ENCODE measurements at places on chromosomes 6 and 20.

DNA sequence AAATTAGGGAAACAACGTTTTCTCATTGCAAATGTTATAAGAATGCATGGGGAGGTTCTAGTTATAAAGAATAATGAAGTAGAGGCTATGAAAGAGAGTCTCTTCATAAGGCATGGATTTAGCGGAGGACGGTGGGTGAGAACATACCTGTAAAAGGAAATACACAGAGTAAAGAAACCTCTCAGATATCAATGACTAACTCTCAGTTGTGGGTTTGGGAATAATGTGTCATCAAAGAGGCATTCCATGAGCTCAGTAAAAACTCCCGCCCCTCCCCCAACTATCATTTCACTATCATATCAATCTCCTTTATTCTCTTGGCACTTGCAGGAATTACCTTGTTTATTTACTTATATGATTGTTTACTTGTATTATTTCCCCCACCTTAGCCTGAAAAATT is 695.4 kb downstream of the PTPRT start:
- no peak for DNase-seq

DNA sequence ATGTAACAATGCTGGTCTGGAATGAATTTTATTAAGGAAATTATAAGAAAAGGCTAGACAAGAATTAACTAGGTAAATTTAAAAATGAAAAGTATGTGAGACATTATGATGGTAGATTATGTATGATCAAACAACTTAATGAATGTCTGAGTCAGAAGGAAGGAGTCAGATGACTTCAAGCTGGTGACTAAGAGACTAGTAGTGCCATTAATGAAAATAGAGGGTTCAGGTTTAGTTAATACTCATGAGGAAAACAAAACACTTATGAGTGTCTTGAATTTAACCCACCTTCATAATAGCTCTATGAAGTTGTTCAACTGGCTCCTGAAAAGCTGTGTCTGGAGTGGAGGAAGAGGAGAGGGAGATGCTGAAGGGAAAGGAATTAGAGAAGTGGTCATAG is 256.3 kb downstream of the ADGRB3 start:
- no peak for DNase-seq

DNA sequence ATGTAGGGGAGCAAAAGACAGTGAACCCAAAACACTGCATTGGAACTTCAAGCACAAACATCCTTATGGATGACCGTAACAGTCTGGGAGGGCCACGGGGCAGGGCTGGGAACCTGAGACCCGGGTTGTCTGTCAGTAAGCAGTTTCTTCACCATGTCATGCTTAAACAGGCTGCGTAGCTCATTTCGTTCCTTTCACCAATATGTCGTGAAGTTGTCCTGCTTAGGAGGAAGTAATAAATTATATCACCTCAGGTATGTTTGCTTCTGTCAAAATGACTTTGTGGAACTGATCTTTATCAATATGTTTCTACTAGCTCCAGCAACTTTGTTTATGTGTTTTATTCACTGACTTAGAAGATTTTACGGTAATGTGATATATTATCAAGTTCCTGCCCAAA is 12.4 kb upstream of the MAK start:
- DNase-seq = no peak

DNA sequence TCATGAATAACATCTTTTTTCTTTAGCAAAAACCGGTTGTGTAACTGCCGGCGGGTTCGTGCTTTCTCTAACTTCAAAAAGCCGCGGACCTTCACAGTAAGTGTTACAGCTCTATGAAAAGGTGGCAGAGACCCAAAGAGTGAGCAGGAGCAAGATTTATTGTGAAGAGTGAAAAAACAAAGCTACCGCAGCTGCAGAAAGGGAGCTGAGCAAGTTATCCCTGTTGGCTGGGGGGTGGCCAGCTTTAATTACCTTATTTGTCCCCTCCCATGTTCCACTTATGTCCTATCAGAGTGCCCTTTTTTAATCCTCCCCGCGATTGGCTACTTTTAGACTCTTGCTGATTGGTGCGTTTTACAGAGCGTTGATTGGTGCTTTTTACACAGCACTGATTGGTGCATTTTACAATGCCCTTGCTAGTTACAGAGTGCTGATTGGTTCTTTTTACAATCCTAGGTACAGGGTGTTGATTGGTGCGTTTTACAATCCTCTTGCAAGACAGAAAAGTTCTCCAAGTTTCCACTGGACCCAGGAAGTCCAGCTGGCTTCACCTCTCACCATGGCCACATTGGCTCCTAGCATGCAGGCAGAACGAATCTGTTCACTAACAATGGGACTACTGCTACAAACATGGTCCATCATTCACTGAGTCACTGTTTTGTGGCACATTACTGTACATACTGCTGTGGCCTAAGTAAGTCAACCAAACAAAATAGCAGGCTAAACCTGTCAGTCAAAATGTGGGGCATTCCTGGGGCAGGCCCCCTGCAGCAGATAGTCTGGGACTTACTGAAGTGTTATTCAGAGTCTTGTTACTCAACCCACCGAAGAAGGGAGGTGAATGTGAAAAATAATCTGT is 52.8 kb downstream of the MYLIP start:
- no peak for DNase-seq

DNA sequence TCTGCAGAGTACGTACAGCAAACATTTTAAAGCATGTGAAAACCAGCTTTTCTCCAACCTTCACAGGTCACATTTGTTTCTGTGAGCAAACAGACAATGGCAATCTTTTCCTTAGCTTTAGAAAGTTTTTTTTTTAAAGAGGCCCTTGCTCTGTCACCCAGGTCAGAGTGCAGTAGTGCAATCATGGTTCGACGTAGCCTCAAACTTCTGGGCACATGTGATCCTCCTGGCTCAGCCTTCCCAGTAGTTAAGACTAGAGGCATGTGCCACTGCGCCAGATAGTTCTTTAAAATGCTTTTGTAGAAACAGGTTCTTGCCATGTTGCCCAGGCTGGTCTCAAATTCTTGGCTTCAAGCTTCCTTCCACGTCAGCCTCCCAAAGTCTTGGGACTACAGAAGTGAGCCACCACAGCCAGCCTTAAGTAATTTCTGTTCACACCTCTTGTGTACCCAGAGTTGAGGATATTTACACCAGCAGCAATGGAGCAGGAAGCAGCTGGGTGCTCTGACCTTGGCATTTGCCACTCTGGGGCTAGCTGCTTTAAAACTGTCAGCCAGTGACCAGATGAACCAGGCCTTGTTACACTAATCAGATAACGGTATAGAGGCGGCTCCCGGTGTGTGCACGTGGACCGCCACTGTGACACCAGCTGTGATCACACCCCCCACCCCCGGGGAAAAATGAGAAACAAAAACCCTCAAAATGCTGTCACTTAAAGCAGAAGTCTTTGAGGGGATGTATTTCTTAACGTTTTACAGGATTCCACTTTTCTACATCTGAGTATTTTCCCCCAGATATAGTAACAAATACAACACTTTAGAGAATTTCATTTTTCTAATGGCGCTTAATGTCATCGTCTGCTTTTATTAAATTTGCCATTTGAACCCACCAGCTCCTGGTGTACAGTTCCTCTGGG is 71.3 kb downstream of the AKAP12 start:
- DNase-seq = peak; percentile 88

DNA sequence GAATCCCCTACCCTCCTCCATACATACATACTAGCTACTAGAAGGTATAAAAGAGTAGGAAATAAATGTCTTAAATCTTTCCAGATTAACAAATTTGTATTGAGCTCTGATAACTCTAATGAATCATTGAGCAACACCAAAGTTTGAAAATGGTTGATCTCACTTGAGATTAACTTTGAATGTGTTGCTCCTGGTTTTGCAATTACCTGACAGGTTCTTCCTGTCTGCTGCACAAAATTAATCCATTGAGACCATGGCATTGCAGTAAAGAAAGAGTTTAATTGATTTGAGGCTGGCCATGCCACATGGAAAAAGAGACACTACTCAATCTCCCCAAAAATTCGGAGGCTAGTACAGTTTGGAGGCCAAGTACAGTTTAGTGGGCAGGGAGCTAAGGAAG is 21.3 kb upstream of the EZR start:
- no peak for DNase-seq

DNA sequence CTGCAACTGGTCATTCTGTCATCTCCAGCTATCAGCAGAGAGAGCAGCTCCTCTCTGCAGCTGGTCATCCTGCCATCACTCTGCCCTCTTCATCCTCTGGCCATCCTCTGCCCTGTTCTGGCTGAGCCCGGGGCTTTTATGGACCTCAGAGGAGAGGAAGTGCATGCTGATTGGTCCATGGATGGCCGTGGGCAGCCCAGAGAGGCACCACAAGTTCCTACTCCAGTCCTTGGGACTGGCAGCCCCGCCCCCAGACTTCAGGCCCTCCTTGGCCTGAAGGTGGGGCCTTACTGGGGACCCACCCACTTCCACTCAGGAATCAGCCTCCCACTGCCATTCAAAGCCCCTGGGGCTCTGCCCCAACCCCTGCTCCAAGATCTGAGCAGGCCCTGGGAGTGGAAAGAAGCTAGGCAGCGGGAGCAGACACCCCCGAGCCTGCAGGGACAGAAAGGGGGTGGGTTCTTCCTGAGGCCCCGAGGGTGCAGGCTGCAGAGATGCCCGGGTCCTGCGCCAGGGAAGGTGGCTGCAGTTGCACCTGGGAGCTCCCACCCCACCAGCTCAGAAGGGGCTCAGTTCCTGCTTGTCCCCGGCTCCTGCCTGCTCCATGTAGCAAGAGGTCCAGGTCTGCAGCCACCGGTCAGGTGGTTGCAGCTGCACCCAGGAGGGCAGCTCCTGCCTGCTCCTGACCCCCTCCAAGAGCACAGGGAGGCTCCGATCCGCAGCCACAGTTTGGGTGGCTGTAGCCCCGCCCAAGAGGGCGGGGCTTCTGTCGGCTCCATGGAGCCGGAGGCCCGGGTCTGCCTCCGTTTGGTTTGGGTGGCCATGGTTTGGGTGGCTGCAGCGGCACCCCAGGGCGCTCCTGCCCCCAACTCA is 34.1 kb upstream of the HMGA1 start:
- DNase-seq = no peak

GRCh38 chr6:93550551-93551276 is 131.4 kb upstream of the EPHA7 start:
- DNase-seq = no peak

GRCh38 chr20:59074456-59074855 is 31.9 kb upstream of the PRELID3B start:
- DNase-seq = no peak

DNA sequence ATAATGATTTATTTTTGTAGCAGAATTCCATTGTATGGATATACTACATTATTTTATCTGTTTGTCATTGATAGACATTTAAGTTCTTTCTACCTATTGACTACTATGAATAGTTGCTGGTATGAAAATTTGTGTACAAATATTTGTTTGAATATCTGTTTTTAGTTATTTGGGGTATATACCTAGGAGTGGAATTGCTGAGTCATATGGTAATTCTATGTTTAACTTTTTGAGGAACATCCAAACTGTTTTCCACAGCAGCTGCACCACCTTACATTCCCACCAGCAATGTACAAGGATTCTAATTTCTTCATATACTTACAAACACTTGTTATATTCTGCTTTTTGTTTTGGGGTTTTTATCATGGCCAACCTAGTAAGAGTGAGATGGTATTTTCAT is 56.1 kb upstream of the SDHAF4 start:
- no peak for DNase-seq

DNA sequence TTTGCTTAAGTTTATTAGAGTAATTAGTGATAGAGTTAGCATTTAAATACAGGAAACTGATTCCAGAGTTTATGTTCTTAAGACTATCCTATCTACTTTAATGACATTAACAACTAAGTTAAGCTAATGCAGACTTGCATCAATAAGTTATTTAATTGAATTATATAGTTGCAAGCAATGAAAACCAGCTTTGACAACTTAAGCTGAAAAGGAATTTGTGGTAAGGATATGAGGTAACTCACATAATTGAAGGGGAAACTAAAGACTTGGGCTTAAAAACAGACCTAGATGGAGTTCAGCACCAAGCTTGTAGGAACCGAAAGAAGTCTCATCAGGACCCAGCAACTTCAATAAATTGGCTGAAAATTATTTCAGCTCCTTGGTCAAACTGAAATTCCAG is 222.3 kb downstream of the IBTK start:
- no peak for DNase-seq

GRCh38 chr6:37354526-37355384 is 972 bp downstream of the RNF8 start:
- peak; percentile 15 for DNase-seq

DNA sequence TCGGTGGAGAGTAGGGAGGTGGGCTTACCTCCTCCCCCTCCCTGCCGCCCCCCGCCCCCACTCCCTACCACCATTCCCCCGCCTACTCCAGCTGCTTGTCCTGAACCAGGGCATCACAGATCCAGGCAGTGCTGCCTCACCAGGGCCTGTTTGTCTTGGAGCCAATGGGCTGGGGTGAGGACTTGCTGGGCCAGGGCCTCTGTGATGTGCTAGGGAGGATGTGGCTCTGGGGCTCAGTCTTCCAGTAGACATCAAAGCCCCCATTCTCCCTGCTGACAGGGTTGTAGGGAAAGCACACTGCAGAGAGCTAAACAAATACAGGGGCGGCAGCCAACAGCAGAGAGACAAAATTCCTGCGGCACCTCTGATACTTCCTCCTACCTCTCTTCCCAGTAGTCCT is 48.2 kb upstream of the NXT1 start:
- no peak for DNase-seq

DNA sequence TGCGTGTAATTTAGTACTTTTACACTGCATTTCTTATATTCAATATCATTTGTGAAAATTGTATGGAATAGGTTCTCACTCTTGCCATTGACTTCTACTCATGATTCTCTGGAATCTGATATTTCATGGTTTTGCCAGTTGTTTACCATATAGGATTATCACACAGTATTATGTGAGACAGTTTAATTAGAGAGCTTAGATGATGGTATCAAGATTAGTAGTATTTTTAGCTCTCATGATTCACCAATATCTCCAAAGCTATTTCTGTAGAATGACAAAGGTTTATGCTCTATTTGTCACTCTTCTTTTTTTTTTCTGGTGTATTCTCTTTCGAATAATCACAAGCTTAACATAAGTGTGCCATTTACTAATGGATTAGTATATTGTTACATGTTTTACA is 45.9 kb downstream of the EPHA7 start:
- DNase-seq = no peak

- DNase-seq = no peak
Observed at GRCh38 chr6:67127041-67127440, 1420.0 kb upstream of the EYS start.

DNA sequence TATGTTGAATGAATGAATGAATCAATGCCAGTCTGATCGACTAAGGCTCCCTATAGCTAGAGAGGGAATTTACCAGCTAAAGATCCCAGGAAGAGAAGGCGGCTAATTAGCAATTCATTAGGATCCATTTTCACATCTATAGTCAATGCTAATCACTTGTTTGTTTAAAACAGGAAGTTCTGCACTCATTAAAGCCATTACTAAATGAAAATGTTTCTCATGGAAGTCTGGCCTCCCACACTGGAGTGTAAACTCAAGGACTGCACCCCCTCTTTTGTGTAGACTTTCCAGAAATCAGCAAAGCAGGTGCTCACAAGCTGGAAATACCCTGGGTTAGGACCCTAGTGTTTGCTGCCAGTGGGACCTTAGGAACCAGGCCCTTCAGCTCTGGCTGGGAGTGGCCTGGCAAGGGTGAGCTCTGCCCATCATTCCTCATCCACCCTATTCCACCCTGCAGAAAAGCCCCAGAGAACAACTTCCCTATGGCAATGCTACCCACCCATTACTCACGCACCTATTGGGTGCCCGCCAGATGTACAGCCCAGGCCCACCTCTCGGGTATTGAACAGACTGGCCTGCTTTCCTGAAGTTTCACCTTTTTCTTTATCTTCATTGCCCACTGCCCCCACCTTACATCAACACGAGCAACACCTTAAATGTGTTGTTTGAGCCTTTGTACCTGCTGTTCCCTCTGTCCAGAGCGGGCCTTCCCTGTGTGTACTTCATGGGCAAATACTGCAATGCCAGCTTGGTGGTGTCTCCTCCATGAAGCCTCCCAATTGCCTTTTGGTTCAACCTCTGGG is 60.8 kb downstream of the TTI1 start:
- DNase-seq = no peak

GRCh38 chr6:35294308-35294945 is 3.2 kb upstream of the DEF6 start:
- DNase-seq = peak; percentile 57

Data from SK-N-DZ (cell line).